Stimulated activated CD4-positive, alpha-beta T cell treated with anti-CD3 and anti-CD28 coated beads, Interleukin-2, amount 100 ng/mL, for 4 hours (primary cell): ENCODE measurements at places on chromosomes 13 and 19.

- DNase-seq: no peak
Observed at GRCh38 chr13:31798189-31798588, 58.9 kb downstream of the RXFP2 start.

GRCh38 chr19:10501971-10502523 lies 1.1 kb downstream of the KEAP1 start:
- no peak for DNase-seq

DNA sequence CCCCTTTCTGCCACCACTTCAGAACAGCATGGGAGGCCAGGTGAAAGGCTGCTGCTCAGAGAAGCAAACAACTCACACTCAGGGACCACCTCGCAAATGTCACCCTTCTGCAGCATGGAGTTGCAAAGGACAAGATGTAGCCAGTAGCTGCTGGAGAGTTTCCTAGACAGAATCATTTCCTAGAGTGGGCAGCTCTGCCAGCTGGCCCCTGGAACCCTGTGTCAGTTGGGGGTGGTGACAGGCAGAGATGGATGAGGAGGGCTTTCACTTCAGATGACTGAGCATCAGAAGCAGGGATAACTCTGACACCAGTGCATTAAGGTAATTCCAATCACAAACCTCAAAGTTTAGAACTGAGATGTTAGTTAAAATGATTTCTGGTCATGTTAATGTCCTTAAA lies 34.4 kb upstream of the EPHX3 start:
- no peak for DNase-seq

- DNase-seq: no peak
Observed at GRCh38 chr13:99967869-99968520, 3.6 kb downstream of the ZIC5 start.

- no peak for DNase-seq
Observed at GRCh38 chr13:97570442-97570841, 136.5 kb downstream of the RAP2A start.

DNA sequence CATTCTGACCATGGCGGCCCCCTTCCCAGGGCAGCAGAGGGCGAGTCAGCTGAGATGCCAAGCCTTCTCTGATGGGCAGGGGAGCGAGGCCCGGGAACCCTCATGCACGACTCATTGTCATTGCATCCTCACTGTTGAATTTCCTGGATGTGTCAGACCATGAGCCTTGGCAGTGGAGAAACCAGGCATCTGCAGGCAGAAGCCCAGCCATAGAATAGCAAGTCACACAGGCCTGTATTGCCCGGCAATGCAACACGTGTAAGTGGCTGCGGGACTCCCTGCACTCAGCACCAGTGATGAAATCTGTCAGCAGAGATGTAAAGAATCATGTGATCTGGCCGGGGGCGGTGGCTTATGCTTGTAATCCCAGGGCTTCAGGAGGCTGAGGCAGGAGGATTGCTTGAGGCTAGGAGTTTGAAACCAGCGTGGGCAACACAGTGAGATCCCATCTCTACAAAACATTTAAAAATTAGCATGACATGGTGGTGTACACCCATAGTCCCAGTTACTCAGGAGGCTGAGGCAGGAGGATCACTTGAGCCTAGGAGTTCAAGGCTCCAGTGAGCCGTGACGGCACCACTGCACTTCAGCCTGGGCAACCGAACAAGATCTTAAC lies 199.7 kb downstream of the KATNAL1 start:
- no peak for DNase-seq

GRCh38 chr13:30748717-30749116 lies 13.4 kb downstream of the ALOX5AP start:
- DNase-seq: no peak

DNA sequence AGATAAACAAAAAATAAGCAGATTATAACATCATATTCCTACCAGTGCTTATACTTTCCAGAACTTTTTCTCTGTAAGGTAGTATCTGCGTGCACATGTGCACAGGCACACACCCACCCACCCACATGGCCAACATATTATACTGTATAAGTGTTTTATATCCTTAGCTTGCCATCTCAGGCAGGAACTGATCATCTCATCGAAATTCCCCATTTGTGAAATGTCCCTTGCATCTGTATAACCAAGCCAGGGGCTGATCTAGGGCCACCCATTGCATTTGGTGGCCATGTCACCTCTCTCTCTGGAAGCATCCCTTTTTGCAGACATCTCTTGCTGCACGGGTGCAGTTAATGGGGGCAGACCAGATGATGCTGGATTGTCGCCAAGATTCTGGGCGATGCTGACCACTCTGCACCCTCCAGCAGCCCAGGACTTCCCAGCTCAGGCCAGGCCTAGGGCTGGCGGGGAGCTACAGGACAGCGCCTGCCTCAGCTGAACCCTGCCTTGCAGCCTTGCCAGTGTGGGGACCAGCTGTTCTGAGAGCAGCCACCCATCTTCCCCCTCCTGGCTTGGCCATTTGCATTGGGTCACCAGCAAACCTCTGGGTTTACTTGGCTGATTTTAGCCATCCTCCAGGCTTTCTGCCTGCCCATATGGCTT lies 95.9 kb downstream of the SLC7A1 start:
- DNase-seq: no peak

DNA sequence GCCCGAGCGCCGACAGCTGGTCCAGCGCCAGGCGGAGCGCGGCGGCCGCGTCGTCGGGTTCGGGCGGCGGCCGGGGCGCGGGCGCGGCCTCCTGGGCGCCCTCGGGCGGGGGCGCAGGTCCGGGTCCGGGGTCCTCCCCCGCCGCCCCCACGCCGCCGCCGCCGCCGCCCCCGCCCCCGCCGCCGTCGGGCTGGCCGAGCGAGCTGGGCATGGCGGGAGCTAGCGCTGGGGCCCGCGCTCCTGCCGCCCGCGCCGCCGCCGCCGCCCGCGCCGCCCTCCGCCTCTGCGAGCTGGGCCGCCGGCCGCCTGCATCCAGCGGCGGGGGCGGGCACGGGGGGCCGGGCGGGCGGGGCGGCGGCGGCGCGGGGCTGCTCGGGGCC lies 287 bp downstream of the MEX3D start:
- no peak for DNase-seq

- no peak for DNase-seq
Observed at GRCh38 chr13:107576430-107576829, 638.9 kb downstream of the LIG4 start.

- no peak for DNase-seq
Observed at GRCh38 chr13:54750521-54750920, 1721.9 kb downstream of the OLFM4 start.

DNA sequence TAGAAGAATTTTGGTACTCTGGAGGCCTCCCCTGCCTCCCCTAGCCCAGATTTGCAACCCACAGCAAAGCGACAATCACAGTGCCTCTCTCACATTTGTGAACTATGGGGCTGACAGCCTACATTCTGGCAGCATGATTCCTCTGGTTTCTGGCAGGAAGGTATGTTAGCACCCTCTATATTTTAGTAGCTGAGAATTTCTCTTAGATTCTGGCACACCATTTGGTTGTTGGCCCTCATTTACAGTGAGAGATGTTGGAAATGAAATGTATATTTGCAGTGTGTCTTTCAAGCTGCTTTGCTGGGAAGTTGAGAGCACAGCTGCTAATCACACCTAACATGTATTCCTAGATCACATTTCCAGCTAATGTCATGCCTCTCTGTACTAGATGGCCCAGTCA lies 735.0 kb downstream of the FGF9 start:
- DNase-seq: no peak

- no peak for DNase-seq
Observed at GRCh38 chr13:20395061-20395916, 130.4 kb downstream of the CRYL1 start.

GRCh38 chr19:2634960-2635359 lies 67.5 kb downstream of the GNG7 start:
- no peak for DNase-seq

DNA sequence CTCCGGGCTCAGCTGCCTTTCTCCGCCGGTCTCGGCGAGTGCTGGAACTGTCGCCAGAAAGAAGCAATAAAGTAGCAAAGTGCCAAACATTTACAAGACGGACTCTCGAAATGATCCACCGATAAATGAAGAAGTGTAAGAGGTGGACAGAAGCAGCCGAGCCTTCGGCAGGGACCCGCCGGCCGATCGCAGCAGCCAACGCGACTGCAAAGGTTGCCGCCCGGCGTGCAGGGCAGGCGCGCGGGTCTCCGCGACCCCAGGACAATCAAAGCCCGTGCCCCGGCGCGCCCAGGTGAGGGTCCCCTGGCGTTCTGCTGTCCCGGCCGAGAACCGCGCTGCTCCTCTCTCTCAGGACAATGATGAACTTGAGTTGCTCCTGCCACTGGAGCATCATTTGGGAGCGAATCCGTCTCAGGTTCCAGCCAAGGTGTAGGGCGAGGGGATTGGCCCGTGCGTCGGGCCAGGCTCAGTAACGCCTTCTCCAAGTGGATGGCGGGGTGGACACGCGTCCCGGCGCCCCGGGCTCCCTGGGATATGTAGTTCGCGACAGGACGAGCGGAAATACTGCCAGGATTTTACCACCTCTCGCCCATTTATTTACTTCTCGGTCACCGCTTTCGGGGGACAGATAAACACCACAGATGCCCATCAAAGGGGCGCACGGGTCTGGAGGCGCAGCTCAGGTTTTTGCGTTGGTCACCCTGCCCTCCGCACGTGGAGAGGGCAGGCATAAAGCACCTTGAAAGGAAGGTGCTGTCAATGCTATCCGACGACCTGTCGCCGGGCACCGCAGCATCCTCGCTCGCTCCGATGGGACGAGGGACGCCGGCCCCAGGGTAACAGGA lies at the start of the genes BIVM and POGLUT2:
Gene BIVM, plus strand, starts transcription at position 539 of the 845 bp plus-strand sequence. CDS start 8,149 bp downstream, outside the sequence.
Gene POGLUT2, minus strand, starts transcription at position 396 of the 845 bp plus-strand sequence. Its CDS starts 306 bp downstream, at position 90.
- no peak for DNase-seq

- DNase-seq: no peak
Observed at GRCh38 chr19:8331263-8331845, 10.1 kb downstream of the RPS28 start.

DNA sequence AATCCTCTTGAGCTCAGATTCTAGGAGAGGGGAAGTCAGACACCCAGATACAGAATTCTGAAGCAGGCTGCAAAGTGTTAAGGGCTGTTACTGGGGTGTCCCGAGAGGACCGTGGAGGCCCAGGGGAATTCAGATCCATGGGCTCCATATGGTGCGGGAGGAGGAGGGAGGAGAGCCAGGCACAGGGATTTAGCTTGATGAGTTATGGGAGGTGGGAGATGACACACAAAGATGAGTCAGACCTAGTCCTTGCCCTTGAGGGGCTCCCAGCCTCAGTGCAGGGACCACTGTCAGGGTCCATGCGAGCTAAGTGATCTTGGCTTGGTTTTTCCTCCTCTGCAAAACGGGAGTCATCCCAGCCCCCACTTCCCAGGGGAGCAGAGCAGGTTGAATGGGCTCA lies 14.4 kb upstream of the GIPR start:
- no peak for DNase-seq

- no peak for DNase-seq
Observed at GRCh38 chr19:18650021-18650390, 13.2 kb downstream of the KLHL26 start.
